ENCODE measurements at places on chromosomes 13 and 19. TPM values are rescaled to one million over a fixed set of nuclear protein-coding genes. Genes with fewer than 3 reads are reported as not detected.

Gene NLRP11
- total RNA-seq = not detected

Gene WIZ
- total RNA-seq = 79.0 TPM

Gene COPE
- total RNA-seq = 213 TPM

Gene PTH2
- not detected for total RNA-seq

Gene PTGER1
- total RNA-seq = 0.31 TPM

Gene CPAMD8
- 4.8 TPM for total RNA-seq

Gene PODNL1
- total RNA-seq = not detected

Gene TEX29
- 0.54 TPM for total RNA-seq

Gene CAMSAP3
- 9.3 TPM for total RNA-seq

Gene ARL11
- 1.4 TPM for total RNA-seq

Gene LHB
- 1.4 TPM for total RNA-seq
